ENCODE measurements at places on chromosomes 12 and 14.

DNA sequence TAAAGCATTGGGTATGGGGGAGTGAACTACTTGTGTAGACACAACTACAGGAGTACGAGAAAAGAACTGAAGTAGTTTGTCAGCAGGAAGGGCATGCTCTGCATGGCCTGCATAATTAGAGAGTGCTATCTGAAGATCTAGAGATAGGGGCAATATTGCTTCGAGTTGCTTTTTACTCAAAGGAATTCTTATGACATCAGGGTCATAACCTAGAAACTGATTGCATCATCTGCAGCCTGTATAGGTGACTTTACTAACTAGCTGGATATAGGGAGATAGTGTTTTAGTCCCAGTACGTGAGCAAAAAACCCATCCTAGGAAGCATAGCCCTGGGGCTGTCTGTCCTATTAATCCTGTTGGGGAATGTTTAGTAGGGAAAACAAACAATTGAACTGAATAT, 39.8 kb downstream of the TMTC3 start:
- no peak for DNase-seq

- no peak for DNase-seq
Measured at GRCh38 chr14:73259837-73260236, 22.5 kb downstream of the PAPLN start.

DNA sequence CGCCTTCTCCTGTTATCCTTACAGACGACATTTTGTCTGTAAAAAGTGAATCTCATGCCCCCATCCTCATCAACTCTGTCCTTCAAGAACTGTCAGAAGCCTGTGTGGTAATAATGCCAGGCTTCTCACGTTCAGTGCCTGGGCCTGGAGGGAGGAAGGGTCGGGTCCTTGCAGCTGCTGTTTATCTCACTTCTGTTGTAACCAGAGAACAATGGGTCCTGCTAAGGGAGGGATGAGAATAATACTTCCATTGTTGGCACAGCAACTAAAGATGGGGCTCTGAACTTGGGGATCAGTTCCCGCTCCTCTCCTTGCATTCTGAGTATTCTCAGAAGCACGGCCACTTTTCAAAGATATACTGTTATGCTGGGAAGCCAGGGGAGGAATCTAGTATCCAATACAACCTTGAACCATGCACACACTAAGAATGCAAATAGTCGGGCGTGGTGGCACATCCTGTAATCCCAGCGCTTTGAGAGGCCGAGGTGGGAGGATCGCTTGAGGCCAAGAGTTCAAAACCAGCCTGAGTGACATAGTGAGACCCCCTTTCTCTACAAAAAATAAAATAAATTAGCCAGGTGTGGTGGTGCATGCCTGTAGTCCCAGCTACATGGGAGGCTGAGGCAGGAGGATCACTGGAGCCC, 38.8 kb upstream of the NINJ2 start:
- DNase-seq, result no peak

GRCh38 chr12:69998011-69998410, 173.0 kb downstream of the MYRFL start:
- DNase-seq, result no peak

- no peak for DNase-seq
Measured at GRCh38 chr14:23009483-23009938, 432 bp downstream of the C14orf93 start.

- no peak for DNase-seq
Measured at GRCh38 chr14:75547552-75548250, 25.4 kb downstream of the BATF start.

- no peak for DNase-seq
Measured at GRCh38 chr12:45743247-45743646, 13.7 kb downstream of the ARID2 start.

DNA sequence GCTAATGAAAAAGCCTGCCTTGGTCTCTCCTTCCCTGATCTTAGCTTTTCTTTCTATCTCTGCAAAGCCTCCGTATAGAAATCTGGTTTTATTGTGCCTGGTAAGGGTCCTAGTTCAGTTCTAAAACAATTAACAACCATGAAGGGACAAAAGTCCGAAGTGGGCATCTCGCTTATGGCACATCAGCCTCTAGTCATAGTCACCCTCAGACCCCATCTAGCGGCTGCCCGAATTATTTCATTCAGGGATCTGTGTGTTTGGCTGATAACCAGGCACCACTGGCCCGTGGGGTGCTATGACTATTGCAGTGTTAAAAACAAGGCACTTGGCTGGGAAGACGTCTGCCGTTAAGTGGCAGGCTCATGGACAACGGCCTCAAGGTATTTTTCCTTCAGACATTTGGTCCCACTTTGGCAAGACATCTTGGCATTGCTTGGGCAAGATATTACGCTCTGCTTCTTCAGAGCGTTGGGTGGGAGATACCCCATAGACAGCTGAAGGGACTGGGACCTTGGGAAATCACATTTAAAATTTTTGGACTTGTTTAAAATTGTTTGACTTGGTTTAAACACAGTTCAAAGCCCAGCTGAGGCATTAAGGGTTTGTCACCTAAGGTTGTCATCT, 87.1 kb downstream of the SINHCAF start:
- DNase-seq, result peak; percentile 73

GRCh38 chr14:74609721-74610120, 2.3 kb downstream of the LTBP2 start:
- no peak for DNase-seq

DNA sequence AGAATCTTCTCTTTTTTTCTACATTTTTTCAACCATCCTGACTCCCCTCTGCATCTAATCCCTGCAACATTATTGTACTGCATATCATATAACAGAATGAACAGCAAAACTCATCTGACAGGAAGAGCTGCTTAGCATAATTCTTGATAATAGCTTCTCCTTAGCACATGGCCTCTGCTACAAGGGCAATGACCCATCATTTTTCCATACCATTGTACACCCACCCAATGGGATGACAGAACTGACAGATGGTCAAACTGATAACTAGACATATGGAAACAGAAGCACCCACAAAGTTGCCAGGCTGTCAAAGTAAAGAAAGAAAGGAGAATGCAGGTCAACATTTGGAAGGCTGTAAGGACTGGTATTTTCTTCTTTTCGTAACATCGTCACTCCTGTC, 390.4 kb upstream of the USP15 start:
- no peak for DNase-seq

GRCh38 chr14:95365401-95365800, 45.7 kb upstream of the CLMN start:
- DNase-seq, result no peak

- no peak for DNase-seq
Measured at GRCh38 chr12:115473257-115473956, 789.4 kb upstream of the TBX3 start.

DNA sequence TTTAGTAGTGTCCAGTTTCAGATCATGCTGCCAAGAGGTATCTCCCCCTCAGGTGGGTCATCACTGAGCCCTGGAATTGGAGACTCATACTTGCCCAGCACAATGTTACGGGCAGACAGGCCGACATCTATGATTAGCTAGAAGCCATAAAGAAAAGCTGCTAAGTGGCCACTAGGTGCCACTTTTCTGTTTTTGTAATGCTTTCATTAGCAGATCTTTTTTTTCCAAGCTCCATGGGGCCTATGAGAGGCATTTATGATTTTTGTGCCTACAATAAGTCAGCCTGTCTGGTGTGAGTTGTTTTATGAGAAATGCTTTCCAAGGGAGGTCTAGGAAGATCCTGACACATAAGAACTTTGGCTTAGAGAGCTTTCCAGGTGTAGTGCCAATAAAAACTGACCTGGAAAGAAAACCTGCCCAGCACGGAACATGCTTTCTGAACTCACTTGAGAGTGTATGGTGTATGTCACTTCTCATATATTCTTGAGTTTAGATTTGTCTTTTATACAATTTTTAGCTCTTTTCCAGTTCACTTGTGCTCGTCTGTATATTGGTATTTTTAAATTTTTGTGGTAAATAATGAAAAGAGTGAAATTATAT, 21.8 kb upstream of the SMCO2 start:
- DNase-seq, result no peak

- no peak for DNase-seq
Measured at GRCh38 chr12:47777741-47778558, 4.9 kb downstream of the SLC48A1 start.

GRCh38 chr14:72851635-72852034, 42.3 kb downstream of the DPF3 start:
- DNase-seq, result no peak

- DNase-seq, result peak; percentile 40
Measured at GRCh38 chr12:128133321-128134073, 133.5 kb upstream of the TMEM132C start.

GRCh38 chr14:74141703-74142102, 56.9 kb downstream of the LIN52 start:
- DNase-seq, result no peak

- no peak for DNase-seq
Measured at GRCh38 chr12:110677982-110678381, 10.9 kb downstream of the HVCN1 start.

DNA sequence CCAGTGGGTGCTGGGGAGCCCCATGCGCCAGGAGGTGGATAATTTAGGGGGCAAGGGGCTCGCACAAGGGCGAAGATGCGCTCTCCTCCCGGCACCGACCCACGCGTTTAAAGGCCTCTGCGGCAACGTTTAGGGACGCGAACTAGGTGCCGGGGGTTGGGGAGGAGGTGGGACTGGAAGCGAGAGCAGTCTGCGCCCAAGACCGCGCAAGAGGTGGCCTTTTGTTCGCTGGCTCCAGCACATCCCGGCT, 1.3 kb downstream of the SLC38A1 start:
- DNase-seq, result no peak

GRCh38 chr14:24895622-24896021, 154.3 kb downstream of the STXBP6 start:
- no peak for DNase-seq

DNA sequence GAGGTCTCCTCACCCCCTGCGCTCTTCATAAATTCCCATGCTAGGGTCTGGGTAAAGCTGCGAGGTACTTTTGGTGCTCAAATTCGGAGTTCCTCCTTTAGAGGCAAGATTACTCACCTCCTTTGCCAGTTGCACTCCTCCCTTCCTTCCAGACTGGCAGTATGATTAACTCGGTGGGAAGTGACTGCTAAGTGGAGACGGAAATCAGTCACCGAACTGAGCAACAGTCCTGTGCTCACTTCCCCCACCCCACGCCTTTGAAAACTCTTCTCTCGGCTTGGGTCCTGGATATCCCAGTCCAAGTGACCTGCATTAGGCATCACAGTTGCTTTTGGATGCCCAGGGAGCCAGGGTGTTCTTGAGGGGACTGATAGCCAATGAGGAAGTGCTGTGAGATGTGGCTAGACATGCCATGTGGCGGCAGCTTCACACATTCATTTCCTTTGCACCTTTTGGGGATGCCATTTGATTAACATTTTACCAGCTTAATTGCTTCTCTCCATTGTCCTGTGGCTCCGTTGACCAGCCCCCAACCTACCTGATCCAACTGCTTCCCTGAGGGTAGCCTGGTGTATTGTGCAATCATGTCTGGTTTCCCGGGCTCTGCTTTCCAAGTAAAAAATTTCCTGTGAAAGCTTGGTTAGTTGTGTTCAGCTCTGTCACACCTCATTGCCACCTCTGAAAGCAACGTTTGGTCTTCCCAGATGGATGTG, 840 bp downstream of the PNP start:
- DNase-seq, result peak; percentile 14

DNA sequence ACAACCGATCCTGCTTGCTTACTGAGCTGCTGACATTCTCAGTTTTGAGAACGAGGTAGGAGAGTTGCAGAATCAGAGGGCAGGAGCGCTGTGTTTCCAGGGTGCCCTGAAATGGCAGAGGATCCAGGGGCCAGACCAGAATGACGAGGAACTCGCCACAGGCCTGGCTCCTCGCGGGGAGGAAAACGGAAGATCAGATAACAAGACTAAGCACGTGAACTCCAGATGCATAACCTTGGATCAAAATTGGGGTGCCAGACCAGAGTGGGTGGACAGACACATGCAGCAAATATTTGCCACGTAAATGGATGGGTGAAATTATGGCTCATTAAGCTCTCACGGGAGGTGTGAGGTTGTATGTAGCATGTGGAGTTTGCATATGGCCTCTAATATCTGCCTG, 46.5 kb downstream of the ELK3 start:
- no peak for DNase-seq

DNA sequence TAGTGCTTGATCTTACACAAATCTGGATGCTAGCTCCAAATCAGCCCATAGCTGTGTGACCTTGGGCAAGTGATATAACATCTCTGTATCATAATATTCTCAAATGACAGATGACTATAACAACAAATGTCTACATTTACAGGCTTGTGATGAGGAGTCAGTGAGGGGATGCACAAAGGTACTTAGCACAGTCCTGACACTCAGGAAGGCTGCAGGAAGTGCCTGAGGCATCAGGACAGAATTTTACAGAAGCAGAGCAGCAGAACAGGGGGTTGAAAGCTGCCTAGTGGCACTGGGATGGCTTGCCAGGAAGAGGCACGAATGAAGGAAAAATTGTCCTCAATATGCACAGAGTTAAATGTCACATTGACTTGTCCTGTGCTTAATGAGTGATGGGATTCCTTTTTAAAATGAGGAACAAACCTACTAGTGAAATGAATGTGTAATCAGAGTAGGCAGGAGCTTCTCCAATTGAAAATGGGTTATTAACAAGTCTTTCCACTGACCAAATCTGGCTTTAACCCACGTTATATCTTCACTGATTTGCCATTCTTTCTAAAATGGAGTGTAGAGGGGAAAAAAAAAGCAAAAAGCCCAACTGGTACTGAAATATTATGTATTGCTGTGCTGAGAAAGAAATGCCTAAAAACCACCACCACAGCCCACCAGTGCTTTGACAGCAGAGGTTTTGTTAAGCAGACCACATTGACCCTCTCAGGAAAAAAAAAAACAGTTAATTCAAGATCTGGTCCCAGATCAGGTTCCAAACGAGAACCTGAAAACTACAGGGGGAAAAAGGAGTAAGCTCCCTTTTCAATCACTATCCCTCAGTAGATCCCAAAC, 11.6 kb downstream of the BTG1 start:
- DNase-seq, result no peak

DNA sequence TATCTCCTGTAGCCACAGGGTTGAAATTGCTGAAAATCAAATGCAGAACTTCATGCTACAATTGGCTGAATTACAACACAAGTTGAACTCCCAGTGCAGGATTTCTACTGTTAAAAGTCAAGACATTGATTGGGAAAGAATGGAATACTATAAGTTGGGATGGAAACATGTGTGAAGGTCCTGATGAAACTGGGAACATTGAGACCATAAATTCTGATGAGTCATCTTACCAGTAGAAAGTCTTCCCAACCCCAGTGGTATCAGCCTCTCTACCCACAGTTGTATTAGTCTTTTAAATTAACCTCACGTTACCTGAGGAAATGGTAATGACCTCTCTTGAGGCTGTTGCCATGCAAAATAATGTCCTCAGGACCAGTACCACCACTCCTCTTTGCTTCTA, 27.4 kb upstream of the DYRK2 start:
- no peak for DNase-seq

DNA sequence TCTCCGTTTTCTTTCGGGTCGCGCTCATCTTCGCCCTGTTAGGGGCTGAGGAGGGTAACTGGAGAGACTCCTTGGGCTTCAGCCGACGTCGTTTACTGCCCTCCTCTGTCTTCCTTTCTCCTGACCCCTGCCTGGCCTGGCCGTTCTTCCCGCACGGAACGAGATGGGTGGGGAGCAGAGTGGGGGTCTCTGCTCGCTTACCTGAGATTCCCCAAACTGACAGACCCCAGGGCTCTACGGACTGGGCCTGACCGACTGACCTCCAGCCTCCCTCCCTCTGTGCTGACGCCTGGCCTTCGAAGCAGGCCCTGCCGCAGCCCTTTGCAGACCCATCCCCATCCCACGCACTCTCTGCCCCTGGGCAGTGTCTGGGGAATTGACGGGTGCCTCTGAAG, 439 bp downstream of the GOLGA5 start:
- DNase-seq, result peak; percentile 41

- DNase-seq, result no peak
Measured at GRCh38 chr12:80977346-80977745, 39.6 kb upstream of the LIN7A start.

Data from nephron progenitor cell (in vitro differentiated cells).